HCT116 (cell line): ENCODE measurements at places on chromosomes 3 and 15. TPM values are rescaled to one million over a fixed set of nuclear protein-coding genes. Genes with fewer than 3 reads are reported as not detected.

DNA sequence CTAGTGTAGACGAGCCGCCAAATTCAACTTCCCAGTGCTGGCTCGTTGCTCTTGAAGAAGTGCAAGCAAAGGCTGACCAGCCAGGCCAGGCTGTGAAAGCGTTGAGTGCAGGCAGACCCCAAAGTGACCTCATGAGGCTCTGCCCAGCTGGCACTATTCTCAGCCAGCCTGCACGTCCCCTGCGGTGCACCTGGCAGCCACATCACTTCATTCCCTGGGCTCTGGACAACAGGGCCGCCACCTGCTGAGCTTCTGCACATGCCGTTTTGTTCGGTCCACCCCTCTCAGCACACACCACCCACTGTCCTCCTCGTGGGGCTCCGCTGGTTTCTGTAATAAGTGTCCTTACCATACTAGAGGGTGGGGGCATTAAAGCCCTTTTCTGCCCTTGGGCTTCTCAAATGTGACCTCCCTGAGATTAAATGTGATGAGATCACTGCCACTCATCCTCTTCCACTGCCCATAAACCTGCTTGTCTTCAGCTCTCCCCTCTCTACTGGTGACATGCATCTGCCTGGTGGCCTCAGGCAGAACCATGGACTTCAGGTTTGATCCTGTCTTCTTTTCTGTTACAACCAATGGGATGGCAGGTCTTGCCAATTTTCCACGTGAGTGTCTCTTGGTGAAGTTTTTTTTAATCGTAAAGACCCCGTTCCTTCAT is 6.1 kb downstream of the RASGRF1 start:
- DNase-seq, result no peak

DNA sequence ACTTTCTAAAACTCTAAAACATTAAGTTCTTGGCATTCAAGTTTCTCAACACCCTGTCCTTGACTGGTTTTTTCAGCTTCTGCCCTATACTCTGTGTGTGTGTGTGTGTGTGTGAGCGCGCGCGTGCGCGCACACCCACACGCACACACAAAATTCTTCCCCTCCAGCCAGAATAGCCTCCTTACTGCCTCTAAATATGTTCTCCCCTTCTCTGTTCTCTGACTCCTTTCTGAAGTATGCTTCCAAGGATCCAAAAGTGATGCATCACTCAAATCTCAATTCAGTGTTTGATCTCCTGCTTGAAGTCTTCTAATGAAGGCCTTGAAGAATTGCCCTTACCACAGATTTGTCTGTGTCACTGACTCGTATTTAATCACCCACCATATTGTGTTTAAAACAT is 129.8 kb downstream of the SLC25A26 start:
- DNase-seq, result no peak

The GPR27 gene
- total RNA-seq, result not detected

The EDC3 gene
- 45.1 TPM for total RNA-seq

GRCh38 chr3:59549962-59550361 is 500.1 kb upstream of the CFAP20DC start:
- no peak for DNase-seq

DNA sequence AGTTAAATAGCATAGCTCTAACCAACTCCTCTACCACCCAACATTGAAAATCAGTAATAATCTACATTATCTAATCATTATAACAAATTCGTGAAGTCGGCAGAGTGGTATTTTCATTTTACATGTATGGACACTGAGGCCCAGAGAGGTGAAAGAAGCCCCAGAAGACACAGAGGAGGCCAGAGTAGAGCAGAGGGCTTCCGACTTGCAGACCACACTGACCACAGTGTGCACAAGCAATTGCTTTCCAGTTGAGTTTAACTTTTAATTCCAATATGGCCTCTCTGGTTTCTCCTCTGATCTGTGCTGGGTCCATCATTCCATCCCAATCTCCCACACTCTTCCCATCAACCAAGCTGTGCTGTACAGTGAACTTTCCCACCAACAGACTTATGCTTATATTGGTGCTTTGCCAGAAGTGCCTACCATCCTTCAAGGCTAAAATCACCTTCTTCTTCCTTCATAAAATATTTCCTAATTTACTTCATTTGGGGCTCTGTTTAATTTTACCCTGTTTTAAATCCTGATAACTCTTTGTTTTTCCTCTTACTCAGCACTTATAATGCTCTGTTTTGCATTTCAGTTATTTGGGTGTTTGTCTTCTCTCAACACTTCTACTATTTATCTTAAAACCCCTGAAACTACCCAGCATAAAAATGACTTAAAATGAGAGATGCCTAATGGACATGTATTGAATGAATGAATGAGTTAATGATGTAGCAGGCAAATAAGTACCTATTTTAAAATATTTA is 81.8 kb upstream of the TNFSF10 start:
- DNase-seq, result no peak

GRCh38 chr3:162665684-162666391 is 1169.2 kb downstream of the OTOL1 start:
- no peak for DNase-seq
